ENCODE measurements at places on chromosomes 16 and 17.

DNA sequence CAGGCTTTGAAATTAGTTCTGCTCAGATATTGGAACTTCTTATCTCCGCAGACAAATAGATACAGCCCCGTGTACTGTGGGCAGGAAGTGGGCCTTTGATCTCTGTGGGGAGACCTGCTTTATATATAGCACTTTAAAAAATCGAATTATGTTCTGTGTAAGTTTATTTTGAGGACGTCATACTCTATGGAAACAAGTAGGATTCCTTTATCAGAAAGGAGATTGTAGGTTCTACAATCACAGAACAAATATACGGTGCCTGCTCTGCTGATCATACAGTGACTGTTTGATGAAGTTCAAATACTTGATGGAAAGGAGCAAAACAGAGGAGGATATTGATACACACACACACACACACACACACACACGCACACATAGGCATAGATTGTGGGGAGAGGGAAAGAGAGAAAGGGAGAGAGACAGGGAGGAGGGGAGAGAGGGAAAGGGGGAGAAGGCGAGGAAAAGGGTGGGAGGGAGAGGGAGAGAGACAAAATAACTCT is 14.7 kb upstream of the TMEM220 start:
- DNase-seq: no peak

GRCh38 chr16:51222016-51222415 is 70.9 kb upstream of the SALL1 start:
- no peak for DNase-seq

DNA sequence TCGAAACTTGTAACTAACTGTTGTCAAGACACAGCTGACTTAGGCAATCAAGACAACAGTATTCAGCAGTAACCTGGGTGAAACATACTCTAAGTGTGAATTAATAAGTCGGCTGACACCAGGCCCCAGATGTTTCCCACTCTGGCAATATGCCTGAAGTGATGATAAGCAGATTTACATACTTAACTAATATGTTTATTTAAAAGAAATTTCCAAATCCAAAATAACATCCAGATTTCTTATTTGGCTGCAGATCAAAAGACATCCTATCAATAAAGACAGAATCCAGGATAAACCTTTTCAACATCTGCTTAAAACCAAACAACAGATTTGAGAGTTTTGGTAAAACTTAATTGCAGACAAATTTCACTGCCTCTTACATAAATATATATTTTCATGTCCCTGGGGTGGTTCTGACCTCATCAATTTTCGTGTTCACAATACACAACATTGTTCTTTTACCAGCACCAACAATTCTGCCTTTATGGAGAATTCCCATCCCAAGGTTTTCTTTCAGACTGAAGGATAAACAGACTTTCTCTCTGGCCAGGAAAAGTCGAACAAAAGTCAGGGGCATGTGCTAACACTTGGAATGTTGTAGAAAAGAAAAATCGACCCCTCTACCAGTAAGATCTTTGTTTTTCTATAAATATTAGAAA is 45.1 kb upstream of the TOX3 start:
- DNase-seq: no peak

DNA sequence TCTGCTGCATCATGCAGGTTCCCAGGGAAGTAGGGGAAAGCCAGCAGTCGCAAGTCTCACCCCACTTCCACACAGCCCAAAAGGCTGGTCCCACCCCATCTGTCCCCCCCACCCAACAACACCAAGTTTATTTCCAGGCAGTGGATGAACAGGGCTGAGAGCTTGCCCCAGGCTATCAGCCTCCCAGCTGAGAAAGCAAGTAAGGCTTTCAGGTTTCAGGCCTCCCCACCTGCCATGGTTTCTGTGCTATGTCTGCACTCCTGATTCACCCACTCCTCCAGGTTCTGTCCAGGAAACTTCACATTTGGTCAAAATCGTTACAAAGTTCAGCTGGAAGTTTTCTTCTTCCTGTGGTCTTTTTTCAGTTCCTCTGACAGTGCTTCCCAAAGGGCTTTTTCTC is 97.5 kb upstream of the HS3ST3A1 start:
- DNase-seq: no peak

DNA sequence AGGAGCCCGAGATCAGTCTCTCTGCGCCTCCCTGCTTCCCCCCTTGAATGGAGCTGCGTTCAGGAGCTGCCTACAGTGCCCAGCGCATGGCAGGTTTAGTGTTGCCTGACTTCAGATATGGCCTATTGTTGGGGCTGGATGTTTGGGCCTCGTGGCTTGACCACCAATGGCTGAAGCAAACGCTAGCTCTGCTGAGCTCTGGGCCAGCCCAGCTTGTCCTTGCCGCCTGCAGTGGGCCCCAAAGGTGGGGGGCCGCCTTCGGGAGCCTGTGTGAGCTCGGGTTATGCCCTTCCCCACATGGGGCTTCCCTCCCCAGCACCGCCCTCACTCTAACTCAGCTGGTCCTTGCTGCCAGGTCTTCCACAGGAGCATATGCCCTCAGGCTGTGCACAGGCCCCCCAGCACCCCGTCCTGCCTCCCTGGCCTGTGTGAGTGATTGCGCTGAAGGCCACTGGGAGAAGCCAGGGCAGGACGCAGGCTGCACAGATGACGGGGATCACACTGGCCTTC is 2.0 kb upstream of the METTL26 start:
- DNase-seq: no peak

DNA sequence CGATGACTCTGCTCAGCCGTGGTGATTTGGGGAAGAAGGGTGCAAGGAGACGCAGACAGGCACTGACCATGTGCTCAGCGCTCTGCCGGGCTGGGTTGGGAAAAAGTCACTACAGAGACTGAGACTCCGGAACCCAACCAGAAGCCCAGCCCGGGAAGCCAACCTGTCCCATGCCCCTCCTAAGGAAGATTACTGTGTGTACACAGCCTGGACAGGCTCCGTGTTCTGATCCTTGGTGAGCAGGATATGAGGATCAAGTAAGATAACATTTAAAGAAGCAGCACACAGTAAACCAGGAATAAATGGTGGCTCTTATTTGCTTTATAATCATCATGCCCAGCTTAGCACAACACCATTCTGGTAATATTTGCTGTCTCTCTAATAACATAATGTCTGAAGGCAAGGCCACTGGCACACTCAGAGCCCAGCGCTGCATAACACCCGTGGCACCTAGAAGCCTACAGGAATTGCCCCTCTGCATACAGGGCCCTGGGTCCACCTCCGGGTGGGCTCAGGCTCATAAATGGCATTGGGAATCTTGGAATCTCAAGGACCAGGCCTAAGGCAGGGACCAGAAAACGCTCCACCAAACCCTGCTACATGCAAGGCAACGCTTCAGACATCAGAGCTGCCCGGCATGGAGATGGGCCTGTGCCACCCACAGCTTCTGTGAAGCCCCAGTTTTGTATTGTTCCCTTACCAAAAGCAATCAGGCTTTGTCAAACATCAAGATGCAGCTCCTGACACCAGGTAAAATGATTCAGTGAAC is 113.5 kb downstream of the DYNLRB2 start:
- no peak for DNase-seq

GRCh38 chr17:49952209-49952911 is 16.6 kb upstream of the DLX4 start:
- DNase-seq: peak; percentile 67

GRCh38 chr16:73067671-73068540 is 20.0 kb upstream of the ZFHX3 start:
- no peak for DNase-seq

- DNase-seq: no peak
Observed at GRCh38 chr16:89921702-89922476, 1.3 kb upstream of the TUBB3 start.

GRCh38 chr17:39653662-39654331 is 11.4 kb upstream of the TCAP start:
- no peak for DNase-seq

DNA sequence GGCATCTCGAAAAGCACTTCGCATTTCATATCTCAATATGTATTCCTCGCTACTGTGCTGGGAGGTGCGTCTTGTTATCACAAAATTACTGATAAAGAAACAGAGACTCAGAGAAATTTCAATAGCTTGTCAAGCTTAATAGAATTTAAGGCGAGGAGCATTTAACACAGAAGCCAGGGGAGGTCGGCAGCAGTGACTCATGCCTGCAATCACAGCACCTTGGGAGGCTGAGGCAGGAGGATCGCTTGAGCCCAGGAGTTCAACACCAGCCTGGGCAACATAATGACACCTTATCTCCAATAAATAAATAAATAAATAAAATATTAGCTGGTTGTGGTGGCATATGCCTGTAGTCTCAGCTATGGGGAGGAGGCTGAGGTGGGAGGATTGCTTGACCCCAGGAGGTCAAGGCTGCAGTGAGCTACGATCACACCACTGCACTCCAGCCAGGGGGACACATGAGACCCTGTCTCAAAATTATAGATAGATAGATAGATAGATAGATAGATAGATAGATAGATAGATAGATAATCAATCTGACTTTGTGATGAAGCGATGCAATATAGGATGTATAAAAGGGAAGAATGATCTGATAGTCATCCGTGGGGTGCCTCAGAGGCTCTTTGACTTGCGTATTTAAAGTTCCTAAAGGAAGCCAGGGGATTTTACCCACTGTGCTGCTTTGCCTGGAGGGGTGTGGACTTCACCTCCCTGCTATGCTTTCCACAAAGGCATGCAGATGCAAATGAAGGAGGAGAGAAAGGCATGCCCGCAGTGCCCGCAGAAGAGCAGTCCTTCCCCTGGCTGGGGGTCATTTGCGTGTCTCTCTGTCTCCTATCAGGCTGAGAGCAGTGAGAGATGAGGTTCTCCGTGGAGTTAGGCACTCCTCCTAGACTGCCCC is 15.9 kb upstream of the USP10 start:
- no peak for DNase-seq

- no peak for DNase-seq
Observed at GRCh38 chr17:29766796-29767327, 144.2 kb upstream of the CORO6 start.

DNA sequence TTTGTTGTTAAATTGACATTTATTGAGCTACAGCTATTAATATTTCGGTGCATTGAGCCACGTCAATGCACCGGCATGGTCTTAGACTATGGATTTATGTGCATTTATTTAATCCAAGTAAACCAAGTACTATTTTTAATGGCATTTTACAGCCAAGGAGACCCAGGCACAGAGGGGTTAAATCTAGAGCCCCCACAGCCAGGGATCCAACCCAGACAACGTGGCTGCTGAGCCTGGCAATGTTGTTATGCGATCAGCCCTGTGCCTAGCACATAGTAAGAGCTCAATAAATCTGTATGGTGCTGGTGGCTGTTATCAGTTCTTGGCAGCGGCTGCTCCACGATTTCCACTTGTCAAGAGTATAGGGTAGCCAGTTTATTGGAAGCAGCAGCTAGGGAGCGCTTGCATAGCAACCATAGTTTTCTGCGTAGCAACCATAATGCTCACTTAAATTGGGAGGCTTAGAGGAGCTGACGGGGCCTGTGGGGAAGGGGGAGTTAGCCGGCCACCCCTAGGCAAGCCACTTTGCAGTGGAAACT is 541 bp upstream of the RBBP6 start:
- DNase-seq: peak; percentile 67

DNA sequence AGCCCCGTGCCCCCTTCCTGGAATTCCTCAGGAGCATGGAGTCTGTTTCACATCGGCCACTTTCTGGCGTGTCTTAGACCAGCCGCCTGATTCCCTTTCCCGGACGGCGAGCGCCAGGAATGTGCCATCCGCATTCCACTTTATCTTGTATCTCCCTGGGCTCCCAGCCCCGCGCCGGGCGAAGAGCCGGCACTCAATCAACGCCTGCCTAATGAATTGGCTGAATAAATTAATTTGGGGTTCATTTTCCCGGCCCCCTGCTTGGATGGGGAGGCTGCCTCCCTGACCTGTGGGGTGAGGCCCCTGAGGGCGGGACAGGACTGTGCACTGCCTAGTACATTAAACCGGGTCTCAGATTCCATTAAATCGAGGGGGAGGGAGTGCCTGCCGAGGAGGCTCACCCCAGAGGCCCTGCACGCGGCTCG is 282.3 kb upstream of the TNRC6C start:
- DNase-seq: no peak

- no peak for DNase-seq
Observed at GRCh38 chr17:29163563-29163962, 16.6 kb downstream of the MYO18A start.

GRCh38 chr16:86578061-86578599 is at the start of gene FOXL1:
FOXL1 (plus strand) TSS chr16:86578549; CDS start chr16:86578724, 175 bp downstream.
- no peak for DNase-seq

DNA sequence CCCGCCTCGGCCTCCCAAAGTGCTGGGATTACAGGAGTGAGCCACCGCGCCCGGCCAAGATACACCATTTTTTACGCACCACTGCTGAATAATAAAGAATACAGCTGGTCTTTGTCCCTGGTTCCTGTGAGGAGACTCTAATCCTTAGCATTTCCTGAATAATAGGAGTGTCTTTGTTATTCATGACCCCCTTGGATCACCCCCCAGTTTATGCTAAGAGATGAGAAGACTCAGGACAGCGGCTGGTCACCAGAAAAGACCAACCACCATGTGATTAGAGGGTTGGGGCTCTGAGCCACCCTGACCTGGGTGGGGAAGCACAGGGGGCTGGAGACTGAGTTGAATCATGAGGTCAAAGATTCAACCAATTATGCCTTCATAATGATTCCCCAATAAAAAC is 17.3 kb downstream of the PHLPP2 start:
- no peak for DNase-seq

GRCh38 chr17:44795421-44795820 is 34.7 kb downstream of the GJC1 start:
- no peak for DNase-seq

DNA sequence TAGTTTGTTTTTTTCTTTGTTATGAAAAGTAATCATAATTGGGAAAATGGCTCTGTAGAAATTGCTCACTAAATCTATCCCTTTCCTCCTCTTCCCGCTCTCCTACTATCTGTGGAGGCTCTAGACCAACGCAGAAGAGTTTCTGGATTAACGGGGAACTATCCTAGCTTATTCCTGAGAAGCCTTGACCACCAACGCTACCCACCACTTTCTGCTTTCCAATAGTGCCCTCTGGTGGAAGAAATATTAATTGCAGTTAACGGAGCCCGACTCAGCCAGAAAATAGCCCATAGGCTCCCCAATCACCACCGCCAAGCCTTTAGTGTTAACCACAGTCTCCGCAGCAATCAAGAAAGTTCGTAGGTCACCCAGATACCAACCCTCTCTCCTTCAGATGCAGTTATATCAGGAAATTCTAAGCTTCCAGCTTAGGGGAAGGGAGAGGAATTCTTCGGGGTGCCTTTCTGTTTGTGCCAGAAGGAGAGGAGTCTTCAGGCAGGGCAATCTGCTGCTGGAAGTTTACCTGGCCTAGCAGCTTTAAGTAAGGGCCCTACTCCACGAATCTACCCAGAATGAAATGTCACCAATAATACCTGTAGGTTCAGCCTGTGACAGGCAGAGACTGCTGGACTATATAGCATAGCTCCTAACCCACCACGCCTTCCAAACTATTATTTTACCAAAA is 23.0 kb upstream of the NSRP1 start:
- DNase-seq: peak; percentile 9

DNA sequence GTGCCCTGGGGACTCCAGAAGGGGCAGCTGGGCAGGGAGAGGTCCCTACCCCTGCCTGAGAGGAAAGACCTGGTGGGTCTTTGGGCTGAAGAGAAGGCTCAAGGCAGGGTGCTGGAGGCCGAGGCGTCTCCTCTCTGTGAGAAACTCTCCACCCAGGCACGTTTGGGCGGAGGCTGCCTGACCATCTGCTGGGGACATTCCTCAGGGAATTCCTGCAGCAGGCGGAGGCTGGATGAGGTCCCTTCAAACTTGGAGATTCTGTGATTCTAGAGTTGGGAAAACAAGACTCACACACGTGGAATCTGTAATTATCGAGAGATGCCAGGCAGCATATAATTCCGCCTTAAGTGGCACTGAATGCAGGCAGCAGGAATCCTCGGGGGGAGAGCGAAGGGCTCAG is 21.1 kb upstream of the PHF12 start:
- no peak for DNase-seq

GRCh38 chr17:48374650-48375230 is 55.3 kb downstream of the SKAP1 start:
- no peak for DNase-seq

GRCh38 chr17:65660947-65661346 is 99.5 kb upstream of the AXIN2 start:
- no peak for DNase-seq
